EL (cell line): ENCODE measurements at places on chromosomes 2 and 18.
A peak's percentile ranks its signal among the peaks of the same experiment; 100 is the strongest.

DNA sequence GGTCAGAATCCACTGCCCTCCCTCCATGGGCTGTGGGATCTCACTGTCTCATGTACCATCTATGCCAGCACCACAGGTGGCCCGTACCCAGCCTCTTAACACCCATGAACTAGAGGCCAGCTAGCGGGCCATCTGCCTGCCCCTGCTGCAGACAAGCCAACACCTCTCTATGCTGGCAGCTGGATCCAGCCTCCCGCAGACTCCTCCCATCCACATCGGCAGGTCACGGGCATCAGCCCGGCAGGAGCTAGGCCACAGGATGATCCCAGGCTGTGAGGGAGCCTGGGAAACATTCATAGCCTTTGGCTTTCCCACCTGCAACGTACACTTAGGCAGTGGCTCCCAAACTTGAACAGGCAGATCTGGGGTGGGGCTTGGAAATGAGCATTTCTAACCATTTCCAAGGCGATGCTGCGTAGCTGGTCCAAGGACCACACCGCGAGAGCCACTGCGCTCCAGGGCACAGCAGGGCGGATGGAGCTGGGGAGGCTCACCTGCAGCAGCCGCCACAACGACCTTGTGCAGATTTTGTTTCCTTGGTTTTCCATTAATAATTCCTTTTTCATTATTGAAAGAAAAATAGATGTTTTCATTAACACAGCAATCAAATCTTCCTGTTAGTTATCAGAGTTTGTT, 114.7 kb downstream of the KCNF1 start:
- DNase-seq, result no peak

- peak; percentile 48 for DNase-seq
Measured at GRCh38 chr2:29238497-29238896, 123.3 kb downstream of the CLIP4 start.

GRCh38 chr18:77100751-77101355, 31.7 kb downstream of the MBP start:
- no peak for DNase-seq

DNA sequence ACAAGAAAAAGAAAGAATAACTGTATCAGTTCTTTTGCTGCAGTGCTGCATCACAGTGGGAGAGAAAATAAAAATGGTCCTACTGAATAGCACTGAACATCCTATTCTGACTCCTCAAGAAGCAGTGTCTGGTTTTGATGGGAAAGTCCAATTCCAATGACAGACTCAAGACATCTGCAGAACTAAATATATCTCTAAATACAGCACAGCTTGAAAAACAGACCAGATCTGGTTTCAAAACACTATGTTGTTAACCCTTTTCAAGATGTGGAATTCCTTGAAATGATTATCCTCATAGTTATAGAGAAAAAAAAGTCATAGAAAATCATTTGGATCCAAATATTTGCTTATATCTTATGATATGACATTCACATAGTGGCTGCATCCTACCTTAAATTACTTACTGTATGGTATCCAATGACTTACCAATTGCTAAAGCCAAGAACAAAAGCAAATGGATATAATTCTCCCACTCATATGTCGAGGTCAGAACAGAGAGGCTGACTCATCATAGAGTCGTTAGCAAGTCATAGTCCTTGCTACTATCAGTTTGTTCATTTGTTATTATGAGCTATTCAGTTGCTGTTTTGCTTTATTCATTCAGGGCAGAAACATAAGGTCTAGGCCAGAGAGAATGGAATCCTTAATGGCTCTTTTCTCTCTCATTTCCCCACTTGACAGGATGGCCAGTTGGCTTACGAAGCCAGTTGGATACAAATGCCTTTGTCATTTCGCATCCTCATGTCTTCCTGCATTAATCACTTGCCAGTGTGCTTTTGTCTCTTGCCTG, 62.5 kb upstream of the ACVR2A start:
- DNase-seq, result peak; percentile 49

DNA sequence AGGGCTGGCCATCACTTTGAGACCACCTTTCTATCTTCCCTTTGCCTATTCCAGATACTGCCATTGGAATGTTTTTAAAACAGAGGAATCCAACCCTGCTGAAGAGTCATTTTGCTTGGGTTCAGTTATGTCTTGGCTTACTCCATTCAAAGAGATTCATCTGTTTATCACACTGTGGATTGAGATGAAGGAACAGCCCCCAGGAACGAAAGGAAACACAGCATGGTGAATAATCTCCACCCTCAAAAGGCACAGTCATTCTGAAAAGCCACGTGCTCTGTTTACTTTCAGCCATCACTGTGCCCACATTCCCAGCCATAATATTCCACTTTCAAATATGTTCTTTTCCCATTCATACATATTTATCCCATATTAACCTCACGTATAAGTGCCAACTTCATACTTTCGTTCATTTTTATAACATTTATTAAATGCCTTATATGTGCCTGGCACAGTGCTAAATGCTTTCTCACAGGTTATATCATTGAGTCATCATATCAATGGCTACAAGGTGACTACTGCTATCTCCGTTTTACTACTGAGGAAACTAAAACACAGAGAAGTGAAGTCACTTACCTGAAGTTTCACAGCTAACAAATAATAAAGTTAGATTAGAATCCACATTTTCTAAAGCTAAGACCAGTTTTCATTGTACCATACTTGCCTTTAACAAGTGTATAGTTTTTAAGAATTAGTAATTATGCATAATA, 143.6 kb downstream of the OSR1 start:
- no peak for DNase-seq

- peak; percentile 13 for DNase-seq
Measured at GRCh38 chr18:54774981-54775665, 53.2 kb upstream of the RAB27B start.

GRCh38 chr2:102585847-102586404, 33.4 kb upstream of the SLC9A2 start:
- no peak for DNase-seq

DNA sequence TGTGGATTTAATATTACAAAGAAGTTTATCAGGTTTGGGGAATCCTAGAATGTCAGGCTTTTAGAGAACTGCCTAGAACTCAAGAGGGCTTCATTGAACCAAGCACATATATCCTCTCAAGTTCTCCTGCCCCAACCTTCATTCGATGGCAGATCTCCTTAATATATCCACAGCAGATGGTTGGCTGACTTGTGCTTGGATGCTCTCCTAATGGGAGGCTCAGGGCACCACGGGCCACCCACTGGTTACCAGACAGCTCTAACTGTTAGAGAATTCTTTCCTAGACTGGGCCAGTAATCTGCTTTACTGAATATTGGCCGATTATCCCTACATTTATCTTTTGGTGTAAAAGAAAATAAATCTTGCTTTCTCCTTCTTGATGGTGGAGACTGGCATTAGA, 87.2 kb upstream of the ATP8B1 start:
- no peak for DNase-seq

- DNase-seq, result peak; percentile 47
Measured at GRCh38 chr2:127067620-127068350, 39.2 kb downstream of the BIN1 start.
